ENCODE measurements at places on chromosomes 1 and 21.
A peak's percentile ranks its signal among the peaks of the same experiment; 100 is the strongest.

DNA sequence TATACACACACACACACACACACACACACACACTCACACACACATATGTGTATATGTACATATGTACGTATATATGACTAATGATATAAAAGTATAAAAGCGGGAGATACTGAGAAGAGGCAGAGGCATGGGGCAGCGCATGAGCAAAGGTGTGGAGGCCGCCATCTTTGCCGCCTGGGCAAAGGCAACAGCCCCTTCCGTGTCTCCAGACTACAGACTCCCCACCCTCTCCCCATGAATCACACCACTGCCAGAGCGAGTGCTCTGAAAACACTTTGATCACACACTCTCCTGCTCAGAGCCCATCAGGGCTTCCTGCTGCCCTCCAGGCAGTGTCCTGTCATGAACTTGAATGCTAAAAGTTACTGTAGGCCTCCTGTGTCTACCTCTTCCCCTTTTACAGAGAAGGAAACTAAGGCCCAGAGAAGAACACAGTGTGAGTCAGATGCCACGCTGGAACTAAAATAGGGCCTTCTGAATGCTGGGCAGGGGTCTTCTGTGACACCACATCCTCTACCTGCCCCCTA is 54.7 kb upstream of the SSBP3 start:
- no peak for DNase-seq

GRCh38 chr1:182299728-182300616 is 91.6 kb downstream of the GLUL start:
- DNase-seq: peak; percentile 7

- no peak for DNase-seq
Measured at GRCh38 chr1:247936415-247936814, 11.7 kb downstream of the OR2AJ1 start.

DNA sequence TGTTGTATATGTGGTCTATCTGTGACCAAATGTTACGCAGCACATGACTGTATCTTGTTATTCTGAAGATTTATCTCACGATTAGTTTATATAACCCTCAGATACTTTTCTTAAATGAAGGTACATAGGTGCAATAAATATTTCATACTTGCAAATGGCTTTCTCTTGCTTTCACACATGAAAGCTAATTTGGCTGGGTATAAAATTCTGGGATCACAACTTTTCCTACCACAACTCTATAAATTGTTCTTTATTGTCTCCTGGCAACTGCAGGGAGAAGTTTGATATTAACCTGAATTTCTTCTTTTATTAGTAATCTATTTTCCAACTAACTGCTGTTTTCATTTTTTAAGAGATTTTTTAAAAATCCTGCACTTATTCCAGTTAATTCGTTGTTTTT is 58.9 kb downstream of the KCNK2 start:
- no peak for DNase-seq

DNA sequence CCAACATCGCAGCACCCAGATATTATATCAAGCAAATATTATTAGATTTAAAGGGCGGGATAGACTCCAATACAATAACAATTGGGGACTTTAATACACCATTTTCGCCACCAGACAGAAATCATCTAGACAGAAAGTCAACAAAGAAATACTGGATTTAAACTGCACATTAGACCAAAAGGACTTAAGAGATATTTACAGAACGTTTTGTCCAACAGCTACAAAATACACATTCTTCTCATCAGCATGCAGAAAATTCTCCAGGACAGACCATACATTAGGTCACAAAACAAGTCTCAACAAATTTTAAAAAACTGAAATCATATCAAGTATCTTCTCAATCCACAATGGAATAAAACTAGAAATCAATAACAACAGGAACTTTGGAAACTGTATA is 121.2 kb downstream of the ACBD6 start:
- no peak for DNase-seq

DNA sequence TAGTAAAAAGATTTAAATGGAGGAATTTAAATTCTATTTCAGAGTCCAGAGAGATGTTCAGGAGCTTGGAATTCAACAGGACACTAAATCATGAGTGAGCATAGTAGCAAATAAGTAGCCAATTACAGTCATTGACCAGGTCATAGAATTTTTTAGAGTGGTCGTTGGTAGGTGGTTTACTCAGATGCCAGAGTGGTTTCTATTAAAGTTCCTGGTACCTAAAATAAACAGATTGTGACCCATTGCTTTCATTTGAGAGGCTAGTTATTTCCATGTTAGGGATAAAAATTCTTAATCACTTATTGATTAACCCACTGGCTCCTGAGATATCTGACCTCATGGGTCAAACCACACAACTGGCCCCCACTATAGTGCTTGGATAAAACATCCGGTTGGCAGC is 201.3 kb downstream of the ASTN1 start:
- no peak for DNase-seq

DNA sequence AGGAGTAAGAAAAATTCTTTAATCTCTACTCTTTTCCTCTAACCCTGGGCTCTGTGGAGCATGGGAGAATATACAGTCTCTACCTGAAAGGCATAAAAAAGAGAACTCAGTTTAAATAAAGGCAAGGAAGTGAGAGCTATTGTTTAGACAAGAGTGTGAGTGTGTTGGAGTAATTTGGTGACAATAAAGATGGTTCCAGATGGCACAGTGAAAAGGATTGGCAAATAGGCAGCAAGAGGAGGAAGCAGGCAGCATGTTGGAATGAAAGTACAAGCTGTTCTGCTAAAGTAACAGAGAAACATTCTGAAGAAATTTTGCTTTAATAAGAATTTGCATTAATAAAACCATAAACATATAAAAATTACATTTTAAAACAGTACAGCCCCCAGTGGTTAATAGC is 163.4 kb downstream of the DNM3 start:
- no peak for DNase-seq

GRCh38 chr1:98929437-98929836 is 75.2 kb downstream of the PLPPR5 start:
- no peak for DNase-seq

GRCh38 chr1:187938092-187938491 is 1109.3 kb downstream of the PLA2G4A start:
- no peak for DNase-seq

DNA sequence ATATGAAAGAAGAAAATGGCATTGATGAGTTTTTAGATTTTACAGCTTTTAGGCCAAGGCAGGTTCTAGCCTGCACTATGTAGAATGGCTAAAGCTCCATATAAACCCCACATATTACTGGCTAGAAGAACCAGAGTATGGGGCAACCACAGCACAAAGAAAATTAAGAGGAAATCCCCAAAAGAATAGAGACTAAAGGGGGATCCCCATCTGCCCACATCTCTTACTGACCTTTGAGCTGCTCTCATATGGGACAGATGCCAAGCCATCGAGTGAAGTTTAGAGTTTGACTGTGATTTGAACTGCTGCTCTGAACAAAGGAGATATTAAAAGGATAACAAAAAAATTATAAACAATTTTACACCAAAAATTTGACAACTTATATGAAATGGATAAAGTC is 102.2 kb upstream of the HAO2 start:
- no peak for DNase-seq

DNA sequence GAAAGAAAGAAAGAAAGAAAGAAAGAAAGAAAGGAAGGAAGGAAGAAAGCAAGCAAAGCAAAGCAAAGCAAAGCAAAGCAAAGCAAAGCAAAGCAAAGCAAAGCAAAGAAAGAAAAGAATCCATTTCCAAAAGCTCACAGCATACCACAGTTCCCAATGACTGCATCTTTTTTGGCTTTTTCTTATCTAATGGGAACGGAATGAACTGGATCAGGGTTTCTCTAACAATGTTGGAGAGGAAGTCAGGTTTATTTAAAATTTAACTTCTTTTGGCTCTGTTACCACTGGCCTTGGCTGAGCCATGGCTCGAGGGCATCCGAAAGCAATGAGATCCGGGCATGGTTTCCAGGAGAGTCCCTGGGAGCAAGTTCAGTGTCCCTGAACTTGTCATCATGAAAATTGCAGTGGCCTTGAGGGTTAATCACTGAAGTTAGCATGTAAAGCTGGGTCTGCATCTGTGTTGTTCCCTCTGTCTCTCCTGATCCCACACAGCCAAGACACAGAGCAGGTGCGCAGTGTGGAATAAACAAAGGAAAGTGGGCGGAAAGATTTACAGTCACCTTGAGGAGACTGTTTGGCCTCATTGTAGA is 34.6 kb upstream of the CTPS1 start:
- DNase-seq: no peak

DNA sequence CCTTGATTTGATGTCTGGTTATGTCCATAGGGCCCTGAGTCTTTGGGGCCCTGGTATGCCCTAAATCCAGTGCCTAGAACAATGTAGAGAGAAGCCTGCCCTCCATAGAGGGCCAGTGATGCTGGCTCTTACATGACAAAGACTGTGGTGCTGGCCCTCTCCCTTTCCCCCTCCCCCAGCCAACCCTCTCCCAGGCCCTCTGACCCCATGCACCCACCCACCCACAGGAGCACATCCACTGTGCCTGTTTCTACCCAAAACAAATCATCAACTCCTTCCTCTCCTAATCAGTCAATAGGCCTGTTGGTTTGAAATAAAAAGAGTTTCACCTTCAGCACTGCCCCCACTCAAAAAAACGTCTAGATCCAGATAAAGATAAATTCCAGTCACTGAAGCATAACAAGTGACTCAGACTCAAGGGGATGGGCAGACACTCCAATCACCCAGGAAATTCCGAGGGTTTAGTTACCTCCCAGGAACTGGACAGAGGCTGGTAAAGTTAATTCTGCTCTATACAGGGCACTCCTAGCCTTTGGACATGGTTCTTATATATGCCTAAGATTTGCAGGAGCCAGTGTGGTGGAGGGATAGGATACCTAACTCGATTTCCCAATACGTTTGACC is 144.8 kb upstream of the VANGL1 start:
- DNase-seq: peak; percentile 45

- DNase-seq: no peak
Measured at GRCh38 chr1:224761245-224761644, 145.1 kb downstream of the CNIH3 start.

- no peak for DNase-seq
Measured at GRCh38 chr1:19055701-19056100, 99.2 kb upstream of the IFFO2 start.

GRCh38 chr1:71413441-71414175 is 332.8 kb upstream of the ZRANB2 start:
- DNase-seq: peak; percentile 33

DNA sequence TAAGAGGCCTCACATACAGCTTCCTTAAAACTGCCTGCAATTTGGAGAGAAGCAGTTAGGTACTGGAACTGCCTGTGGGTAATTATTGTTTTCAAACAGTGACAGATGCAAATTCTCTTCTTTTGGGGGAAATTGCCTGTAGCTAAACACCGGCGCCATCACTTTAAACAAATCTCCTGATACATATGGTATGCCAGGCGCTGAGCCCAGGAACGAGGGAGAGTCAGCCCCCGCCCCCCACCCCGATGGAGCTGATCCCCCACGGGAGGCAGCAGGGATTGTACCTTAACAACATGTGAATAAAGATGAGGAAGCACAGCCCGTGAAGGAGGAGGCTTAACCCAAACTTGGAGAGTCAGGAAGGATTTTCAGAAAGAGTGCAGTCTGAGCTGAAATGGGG is 7.1 kb downstream of the TMEM51 start:
- no peak for DNase-seq

DNA sequence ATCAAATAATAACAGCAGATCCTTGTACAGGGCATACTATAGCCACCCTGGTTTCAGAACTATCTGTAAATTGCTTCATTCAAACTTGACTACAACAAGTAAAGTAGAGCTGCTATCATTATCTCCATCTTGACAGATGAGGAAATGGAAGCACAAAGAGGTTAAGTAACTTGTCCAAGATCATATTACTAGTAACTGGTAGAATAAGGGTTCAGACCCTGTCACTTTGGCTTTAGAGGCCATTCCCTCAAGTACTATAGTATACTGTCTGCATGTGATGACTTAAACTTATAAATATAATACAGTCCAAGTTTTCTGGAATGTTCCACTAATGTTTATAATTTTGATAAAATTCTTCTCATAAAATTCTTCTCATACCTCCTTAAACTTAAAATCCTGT is 24.8 kb downstream of the PGM1 start:
- DNase-seq: peak; percentile 38

DNA sequence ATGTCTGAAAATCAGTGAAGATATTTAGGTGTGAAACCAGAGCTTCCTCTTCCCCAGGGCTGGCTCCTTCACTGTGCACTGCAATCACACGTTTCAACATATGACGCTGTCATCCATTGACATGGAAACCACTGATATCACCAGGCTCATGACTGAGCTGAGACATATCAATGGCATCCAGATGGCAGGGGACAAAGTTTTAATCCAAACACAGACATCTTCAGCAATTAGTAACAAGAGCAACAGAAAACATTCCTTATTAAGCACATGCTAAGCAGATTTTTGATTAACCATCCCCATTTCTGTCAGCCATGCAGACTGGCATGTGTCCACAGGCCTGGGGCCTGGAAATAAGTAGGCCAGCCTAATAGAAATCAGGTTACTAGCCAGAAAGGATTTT is 108.0 kb upstream of the ADAR start:
- DNase-seq: no peak

- DNase-seq: no peak
Measured at GRCh38 chr1:226723657-226724532, 15.2 kb downstream of the ITPKB start.

- DNase-seq: no peak
Measured at GRCh38 chr1:145720878-145721671, 1.8 kb downstream of the CD160 start.

DNA sequence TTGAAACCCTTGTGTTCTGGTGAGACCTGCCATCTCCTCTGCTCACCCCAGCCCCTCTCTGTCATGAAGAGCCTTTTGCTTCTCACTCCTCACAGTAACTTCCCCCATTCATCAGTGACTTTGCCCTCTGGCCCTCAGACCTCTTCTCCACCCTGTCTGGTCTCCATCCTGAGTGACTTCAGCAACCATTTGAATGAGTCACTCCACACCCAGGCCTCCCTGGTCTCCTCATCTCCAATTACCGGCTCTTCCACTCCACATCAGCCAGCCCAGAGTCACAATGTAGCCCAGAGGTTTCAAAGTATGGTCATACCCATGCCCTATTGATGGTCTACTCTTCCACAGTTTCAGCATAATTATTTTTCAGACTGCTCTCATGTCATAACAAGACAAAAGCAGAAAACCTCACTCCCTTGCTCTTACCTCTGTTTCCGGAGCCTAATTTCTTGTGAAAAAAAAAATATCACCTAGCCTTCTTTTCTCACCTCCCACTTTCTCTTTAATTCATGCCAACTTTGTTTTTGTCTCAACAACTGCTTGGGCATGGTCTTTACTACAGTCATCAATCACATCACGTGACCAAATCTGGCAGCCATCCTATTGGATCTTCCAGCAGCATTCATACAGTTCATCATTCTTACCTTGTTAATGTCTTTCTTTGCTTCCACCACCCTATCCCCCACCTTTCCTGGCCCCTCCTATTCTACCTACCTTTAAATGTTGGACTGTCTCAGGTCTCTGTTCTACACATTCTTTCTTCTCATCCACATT is 35.6 kb upstream of the NEK7 start:
- peak; percentile 47 for DNase-seq

DNA sequence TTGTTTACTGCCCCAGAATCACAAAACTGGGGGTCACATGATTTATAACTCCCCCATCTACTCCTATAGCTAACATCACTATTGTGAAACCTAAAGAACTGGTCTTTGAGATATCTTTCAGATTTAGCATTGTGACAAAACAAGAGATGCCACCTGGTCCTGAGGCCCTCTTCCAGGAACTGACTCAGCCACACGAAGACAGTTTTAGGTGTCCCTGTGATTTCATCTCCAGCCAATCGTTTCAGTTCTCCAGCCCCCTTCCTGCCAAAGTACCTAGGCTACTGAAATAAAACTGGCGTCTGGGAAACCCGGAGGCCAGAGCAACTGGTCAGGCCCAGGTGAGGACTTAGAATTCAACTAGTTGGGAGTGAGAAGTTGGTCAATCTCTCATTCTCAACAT is 36.6 kb downstream of the TBX19 start:
- no peak for DNase-seq
